ENCODE measurements at places on chromosomes 2 and 18.

DNA sequence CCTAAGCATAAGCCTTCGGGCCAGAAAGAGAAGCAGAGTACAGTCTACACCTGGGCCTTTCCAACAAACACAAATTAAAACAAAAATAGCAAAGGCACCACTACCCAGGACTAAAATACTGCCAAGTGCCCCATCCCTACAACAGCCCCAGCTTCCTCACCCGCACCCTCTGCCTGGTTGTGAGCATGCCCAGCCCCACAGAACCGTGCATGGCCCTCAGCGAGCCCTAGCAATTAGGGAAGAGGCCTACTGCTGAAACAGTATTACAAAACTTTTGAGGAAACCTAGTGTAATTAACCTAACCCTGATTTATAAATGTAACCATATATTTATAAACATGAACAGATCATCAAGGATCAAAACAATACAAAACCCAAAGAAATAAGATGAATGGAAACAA lies 44.2 kb downstream of the FARSB start:
- DNase-seq, result no peak

DNA sequence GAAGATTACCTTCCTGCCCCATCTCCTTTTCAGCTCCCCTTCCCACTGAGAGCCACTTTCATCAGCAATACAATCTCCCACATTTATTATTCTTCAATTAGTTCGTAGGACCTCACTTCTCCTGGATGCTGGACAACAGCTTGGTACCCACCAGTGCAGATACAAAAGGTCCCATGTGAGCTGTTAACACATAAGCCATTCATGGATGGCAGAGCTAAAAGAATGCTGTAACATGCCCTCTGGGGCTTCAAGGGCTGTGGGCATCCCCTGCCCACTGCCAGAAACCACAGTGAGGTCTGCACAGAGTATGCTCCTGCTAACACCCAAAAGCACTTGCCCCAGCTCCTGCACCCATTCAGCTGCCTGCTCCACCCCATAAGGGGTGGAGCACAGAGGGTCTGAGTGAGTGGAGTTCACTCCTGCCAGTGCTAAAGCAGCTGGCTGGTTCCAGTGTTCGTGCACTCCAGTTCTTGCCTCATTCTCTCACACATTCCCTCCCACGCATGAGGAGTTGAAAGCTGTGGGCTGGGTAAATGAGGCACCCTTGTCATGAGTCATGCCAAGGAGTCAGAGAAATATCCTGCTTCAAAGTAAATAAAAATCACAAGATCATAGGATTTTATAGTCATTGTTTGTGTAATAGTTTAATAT lies 305.9 kb upstream of the TMEFF2 start:
- DNase-seq, result peak; percentile 95

- DNase-seq, result peak; percentile 87
Observed at GRCh38 chr2:43131051-43131889, 95.1 kb downstream of the ZFP36L2 start.

DNA sequence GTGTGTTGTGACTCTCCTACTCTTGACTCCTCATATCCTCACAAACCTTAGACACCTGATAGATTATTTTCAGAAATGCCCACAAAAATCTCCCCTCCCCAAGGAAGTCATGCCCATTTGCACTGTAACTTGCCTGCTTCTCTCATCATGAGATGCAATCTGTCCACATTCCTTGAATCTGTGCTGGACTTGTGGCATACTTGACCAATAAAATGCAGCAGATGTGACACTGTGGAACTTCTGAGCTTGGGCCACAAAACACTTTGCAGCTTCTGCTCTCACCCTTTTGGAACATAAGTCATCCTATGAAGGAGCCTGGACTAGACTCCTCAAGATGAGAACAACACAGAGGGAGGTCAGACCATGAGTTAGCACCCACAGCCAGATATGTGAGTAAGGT lies 4.4 kb upstream of the PID1 start:
- DNase-seq, result no peak

GRCh38 chr2:202589582-202589949 lies 45.2 kb upstream of the FAM117B start:
- DNase-seq, result no peak

DNA sequence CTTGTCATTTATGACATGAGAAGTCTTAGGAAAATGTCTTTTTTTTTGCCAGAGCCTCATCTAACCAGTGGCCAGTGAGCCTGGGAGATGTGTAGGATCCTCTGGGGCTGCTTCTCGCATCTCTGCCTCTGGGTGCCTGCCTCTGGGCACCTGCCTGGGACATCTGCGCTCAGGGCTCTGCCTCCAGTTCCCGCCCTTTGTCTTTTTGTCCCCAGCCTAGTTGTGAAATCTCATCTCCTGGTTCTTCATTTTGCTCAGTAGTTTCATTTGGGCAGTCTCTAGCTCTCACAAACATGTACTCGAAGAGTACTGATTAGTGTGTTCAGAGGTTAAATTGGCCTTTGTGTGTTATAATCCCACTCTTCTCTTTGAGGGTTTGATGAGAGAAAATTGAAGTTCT lies 92.0 kb downstream of the LTBP1 start:
- no peak for DNase-seq

- DNase-seq, result no peak
Observed at GRCh38 chr2:20232837-20233207, 7.9 kb upstream of the SDC1 start.

GRCh38 chr2:190170673-190171072 lies 108.1 kb upstream of the MSTN start:
- DNase-seq, result no peak

DNA sequence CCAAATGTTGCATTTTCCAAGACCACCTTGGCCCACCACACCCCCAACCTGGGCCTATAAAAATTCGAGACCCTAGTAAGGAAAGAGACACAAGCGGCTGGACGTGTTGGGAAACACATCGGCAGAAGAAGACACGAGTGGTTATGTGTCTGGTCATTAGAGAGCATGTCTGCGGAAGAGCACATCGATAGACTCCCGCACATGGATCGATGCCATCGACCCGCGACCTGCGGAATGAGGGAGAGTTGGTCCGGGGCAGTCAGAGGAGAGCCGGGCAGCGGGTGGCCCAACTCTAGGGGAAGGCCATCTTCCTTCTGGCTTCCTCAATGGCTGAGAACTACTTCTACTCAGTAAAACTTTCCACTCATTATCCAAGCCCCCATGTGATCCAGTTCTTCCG lies 219.4 kb downstream of the TGIF1 start:
- DNase-seq, result no peak

DNA sequence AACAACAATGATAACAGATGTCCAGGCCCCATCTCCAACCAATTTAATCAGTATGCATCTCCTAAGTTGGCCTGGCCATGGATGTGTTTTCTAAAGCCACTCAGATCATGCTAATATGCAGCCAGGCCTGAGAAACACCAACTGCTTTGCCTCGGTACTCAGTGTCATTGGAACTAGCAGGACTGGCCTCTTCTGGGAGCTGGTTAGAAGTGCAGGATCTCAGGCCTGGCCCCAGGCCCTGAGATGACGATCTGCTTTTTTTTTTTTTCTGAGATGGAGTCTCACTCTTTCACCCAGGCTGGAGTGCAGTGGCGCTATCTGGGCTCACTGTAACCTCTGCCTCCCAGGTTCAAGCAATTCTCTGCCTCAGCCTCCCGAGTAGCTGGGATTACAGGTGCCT lies 69.1 kb downstream of the IRS1 start:
- peak; percentile 28 for DNase-seq

DNA sequence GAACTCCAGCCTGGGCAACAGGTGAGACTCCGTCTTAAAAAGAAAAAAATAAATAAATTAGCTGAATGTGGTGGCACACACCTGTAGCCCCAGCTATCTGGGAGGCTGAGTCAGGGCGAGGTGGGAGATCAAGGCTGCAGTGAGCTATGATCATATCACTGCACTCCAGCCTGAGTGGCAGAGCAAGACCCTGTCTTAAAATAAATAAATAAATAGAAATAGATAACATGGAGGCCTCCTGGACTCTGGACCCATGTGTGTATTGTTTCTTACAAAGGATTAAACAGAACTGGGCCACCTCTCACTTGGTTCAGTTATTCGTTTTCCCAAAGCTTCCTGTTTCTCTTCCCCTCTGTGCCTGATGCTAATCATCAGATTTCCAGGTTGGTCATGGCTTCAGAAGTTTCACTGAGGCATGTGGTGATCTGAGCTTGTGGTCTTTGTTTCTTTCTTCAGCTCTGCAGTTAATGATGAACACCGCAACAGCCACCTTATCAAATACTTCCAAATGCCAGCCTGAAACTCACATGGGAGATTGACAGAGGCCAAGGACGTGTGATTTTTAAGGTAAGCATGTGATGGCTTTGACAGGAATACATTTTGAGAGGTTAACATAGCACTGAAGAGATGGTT lies 83.3 kb upstream of the MAP4K4 start:
- DNase-seq, result no peak

DNA sequence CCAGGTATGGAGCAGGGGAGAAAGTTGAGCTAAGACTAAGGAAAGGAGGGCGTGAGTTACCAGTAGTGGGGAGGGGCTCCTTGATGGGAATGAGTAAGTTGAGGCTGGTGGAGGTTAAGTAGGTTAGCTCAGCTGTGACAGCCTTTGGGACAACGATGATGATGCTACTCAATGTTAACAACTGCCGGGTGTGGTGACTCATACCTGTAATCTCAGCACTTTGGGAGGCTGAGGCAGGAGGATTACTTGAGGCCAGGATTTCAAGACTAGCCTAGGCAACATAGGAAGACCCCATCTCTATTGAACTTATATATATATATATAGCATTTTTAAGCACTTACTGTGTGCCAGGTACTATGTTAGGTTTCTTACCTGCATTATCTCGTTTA lies 48.4 kb downstream of the HK2 start:
- no peak for DNase-seq

DNA sequence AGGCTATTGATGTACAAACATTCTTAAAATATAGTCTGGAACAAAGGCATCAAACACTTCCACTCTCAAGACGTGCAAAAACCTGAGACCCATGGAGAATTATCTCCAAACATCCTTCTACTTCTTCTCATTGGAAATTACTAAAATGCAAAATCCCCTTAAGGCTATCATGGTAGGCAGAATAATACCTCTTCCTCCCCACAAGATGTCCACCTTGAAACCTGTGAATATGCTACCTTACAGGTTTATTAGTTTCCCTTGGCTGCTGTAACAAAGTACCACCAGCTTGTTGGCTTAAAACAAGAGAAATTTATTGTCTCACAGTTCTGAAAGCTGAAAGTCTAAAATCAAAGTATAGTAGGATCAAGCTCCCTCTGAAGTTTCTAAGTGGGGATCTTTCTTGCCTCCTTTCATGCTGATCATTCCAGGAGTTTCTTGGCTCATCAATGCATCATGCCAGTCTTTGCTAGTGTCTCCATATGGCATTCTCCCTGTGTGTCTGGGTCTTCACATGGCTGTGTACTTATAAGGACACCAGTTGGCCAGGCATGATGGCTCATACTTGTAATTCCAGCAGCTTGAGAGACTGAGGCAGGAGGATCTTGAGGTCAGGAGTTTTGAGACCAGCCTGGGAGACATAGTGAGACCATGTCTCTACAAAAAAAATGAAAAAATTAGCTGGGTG lies 163.7 kb upstream of the NCK2 start:
- no peak for DNase-seq

DNA sequence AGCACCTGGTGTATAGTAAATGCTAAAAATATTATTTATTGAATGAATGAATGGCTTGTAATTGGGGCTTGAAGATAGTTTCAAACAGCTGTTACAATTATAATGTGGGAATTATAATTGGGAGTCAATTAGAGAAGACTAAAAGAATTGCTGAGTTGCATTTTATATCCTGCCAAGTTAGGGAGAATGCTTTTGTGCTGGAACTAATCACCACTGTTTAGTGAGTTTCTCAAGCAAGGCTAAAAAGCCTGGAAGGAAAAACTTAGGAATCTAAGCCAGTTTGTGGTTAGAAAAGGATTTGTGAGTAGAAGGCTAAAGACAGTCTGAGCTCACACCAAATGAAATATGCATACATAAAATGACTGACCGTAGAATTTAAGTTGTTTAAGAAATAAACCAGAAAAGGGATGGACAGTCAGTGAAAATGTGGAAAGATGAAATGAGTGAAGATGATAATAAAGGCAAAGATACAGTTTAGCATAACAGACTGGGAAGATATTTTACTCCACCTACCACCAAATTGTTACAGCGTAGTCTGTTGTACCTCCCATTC lies 647.7 kb upstream of the FSHR start:
- DNase-seq, result no peak

DNA sequence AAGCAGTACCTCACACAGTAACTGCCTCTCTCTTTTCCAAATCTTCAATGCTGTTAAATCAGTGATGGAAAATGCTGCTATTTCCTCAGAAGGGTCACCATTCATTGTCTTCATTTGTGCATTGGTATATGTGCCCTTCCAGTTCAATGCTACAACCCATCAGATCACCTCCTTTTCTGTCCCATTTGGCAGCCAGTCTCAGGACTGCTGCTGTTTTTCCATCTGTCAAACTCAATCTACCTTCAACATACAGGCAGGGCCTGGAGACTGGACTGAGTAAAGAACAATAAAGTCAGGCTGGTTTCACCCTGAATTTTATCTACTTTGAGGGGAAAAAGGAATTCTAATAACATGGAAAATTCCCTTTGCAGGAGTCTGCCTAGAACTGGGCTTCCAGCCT lies 17.9 kb downstream of the ZNF385B start:
- no peak for DNase-seq

- no peak for DNase-seq
Observed at GRCh38 chr2:140797718-140798117, 1333.1 kb downstream of the LRP1B start.

- DNase-seq, result no peak
Observed at GRCh38 chr2:85191157-85191556, 58.0 kb downstream of the TCF7L1 start.

DNA sequence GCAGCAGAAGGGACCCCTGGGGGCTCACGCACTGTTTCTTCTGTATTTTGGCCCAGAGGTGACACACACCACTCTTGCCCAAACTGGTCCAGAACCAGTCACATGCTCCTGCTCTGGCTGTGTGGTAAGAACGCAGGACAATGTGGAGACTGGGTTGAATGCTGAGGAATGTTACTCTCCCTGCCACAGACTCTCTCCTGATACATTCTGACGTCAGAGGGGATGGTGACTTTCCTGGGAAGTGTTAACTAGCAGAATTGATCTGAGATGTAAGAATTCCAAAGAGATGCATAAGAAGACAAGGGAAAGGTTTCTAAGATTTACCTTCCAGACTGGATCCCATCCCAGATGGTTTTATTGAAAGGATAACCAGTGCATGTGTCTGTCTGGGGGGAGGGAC lies 100.8 kb downstream of the ASB1 start:
- peak; percentile 33 for DNase-seq

Measured in fibroblast of pulmonary artery (primary cell).